Metanephros (tissue), 2 donors: ENCODE measurements at places on chromosomes 2 and 18. TPM values are rescaled to one million over a fixed set of nuclear protein-coding genes. Genes with fewer than 3 reads are reported as not detected.

Gene ERBB4
- total RNA-seq = 104 TPM

Gene OTOF
- 1.4 TPM for total RNA-seq

Gene RAPGEF4
- total RNA-seq = 17.5 TPM

Gene ASB1
- 43.3 TPM for total RNA-seq

Gene G6PC2
- 0.23 TPM for total RNA-seq
